ENCODE measurements at places on chromosomes 4 and X.

- DNase-seq, result no peak
Measured at GRCh38 chr4:41425650-41426049, 112.3 kb upstream of the LIMCH1 start.

DNA sequence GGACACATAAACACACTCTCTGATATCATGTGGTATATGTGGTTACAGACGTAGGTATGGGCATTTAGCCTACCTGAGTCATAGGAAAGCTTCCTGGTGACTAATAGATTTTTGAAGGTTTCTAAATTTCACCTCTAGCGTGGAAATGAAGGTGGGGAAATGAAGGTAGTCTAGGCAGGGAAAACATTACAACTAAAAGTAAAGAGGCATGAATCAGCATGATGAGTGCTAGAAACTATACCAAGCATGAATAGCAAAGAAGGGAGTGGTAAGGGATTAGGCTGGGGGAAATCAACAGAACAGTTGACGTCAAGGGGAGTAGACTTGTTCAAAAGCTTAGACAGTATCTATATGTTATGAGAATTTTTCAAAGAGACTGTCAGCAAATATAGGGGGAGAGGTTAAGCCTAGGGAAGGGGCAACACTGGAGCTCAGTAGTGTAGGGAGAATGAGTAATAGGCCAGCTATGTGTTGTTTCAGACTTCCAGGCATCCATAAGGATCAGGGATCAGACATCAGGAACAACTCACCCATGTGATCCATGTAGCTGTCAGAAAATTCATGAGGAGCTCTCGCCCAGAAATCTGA, 279.3 kb upstream of the DIPK2B start:
- peak; percentile 24 for DNase-seq

DNA sequence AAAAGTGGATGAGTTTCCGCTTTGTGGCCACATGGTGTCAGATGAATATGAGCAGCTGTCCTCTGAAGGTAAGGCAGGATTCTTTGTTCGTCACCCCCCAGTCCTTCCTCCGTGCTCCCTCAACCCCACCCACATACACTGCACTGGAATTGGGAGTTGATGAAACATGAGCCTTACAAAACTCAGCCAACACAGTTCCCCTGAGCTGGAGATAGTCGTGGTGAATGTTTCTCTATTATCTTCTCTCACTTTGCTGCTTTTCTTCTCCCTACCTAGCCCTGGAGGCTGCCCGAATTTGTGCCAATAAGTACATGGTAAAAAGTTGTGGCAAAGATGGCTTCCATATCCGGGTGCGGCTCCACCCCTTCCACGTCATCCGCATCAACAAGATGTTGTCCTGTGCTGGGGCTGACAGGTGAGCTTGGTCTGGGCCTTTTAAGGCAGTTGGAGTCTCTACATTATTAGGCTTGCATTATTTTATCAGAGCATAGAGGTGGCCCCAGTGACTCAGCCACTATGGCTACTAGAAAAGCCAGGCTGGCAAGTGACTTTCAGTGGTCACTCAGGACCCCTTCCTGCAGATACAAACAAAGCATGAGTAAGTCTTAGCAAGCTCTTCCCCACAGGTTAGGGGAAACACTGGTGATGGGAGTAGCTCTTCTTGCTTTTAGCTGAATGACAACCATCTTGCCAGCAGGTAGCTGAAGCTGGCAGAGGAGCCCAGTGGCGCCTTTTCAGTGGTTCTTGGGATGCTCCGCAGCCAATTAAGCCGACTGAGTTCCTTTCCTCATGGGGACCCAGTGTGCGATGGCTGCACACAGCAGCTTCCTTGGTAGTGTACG, 1.6 kb downstream of the RPL10 start:
- no peak for DNase-seq

DNA sequence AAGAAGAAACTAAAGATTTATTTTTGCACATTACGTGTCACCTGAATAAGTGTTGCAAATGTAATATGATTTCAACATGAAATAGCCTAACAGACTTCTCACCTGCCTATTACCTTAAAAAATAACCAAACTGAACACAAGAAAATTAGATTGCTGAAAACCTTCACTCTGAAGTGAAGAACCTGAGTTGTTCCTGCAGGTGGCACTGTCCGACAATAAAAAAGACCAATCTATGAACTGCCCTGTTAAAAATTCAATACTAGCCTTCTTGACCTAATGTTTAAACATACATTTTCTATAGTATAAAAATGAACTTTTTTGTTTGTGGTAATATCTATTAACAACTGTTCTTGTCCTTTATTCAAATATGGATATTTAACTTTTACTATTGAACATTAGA, 69.2 kb upstream of the PNPLA4 start:
- peak; percentile 25 for DNase-seq

GRCh38 chr4:102259081-102259480, 86.2 kb downstream of the SLC39A8 start:
- DNase-seq, result no peak

- peak; percentile 47 for DNase-seq
Measured at GRCh38 chrX:31038575-31039326, 33.1 kb downstream of the FTHL17 start.

- DNase-seq, result no peak
Measured at GRCh38 chr4:88366460-88366859, 12.2 kb upstream of the HERC6 start.

- DNase-seq, result no peak
Measured at GRCh38 chr4:11281720-11282119, 147.0 kb downstream of the HS3ST1 start.

DNA sequence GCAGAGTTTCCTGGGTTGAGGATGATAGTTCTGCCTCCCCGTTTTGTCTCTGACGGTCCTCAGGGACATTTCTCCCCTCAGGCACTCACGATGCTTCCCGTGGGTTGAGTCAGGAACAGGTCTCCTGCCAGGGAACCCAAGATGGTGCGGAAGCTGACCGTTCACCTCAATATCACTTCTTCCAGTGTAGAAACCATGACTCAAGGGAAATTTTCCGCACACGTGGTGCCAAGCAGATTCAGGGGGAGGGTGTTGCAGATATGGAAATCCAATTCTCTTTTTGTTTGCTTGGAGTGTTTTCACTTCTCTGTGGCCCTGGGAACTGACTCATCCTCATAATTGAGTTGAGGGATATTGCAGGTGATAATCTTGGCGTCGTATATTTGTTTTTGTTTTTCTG, 46.7 kb downstream of the CXorf49B start:
- DNase-seq, result no peak

- DNase-seq, result no peak
Measured at GRCh38 chr4:56086561-56086960, 137.8 kb downstream of the CEP135 start.

DNA sequence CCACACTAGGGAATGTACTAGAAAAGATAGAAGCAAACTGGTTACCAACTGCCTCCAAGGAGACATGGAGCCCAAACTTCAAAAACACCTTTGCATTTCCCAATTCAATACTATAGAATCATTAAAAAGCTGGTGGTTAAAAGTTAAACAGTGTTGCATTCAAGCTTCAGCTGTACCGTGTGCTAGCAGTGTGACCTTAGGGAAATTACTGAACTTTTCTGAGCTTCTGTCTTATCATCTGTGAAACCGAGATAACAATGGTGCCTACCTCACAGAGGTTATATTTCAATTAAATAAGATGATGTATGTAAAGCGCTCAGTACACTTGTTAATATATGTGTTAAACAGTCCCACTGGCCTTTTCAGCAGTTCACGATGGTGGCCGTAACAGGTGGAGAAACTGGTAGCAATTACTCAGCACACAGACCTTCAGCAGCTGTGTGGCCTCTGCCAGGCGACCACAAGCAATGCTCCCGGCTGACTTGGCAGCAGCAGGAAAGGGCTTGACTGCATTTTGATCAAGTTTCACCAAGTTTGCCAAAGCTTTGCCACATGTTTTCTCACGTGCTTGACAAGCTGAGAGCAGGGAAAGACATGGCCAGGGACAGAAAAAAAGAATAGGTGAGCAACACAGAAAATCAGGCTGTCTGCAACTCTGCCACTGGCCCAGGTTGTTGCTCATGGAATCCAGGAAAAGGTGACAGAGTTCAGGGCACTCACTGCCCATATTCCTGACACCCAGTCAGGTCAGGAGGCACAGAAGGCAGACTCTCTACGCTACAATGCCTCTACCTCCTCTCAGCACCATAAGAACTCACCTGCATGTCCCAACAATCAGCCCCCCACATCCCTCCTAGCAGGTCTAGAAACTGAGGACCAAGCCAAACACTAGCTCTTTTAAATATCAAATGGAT, 72.1 kb downstream of the PARM1 start:
- no peak for DNase-seq

GRCh38 chr4:128517096-128517738, 229.6 kb upstream of the PGRMC2 start:
- peak; percentile 23 for DNase-seq

DNA sequence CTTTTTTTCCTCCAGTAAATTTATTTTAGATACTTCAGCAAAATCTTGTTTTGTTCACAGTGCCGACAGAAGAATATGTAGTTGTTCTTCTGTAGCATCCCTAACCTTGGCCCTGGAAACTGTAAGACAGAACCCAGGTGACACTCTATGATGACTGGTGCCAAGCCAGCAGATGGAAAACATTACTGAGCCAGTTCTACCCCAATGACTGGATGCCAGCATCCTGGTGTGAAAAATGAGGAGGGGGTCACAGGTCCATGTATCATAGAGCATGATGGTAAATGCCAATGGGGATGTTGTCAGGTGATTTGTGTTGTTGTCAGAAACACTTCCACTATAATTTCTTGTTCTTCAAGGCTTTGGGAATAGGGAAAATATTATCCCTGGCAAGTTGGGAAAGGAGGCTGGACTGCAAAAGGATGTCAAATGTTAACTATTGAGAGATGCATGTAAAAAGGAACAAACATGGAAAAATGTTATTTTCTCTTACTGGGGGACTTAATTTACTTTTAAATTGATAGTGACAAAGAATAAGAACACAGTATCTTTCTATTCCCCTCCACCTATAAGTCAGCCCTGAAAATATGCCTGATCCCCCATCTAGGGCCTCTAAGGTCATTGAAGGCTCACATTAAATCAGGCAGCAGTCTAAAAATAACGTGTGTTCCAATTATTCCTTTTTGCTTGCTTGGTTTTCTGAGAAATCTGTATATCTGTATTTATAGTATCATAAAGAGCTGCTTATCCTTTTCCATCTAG, 159.8 kb downstream of the RASL11B start:
- no peak for DNase-seq

GRCh38 chrX:84339507-84340364, 151.7 kb upstream of the RPS6KA6 start:
- no peak for DNase-seq

DNA sequence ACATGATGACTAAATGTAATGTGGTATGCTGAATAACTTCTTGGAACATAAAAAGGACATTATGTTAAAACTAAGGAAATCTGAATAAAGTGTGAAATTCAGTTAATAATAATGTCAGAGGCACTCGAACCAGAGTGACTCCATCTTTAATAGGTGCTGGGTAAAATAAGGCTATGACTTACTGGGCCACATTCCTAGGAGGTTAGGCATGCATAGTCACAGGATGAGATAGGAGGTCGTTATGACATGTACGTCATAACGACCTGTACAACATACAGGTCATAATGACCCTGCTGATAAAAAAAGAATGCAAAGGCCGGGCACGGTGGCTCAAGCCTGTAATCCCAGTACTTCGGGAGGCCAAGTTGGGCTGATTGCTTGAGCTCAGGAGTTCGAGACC, 28.9 kb upstream of the OPHN1 start:
- no peak for DNase-seq

- no peak for DNase-seq
Measured at GRCh38 chr4:106695501-106696262, 327.1 kb upstream of the GIMD1 start.

- no peak for DNase-seq
Measured at GRCh38 chr4:159367781-159368080, 264.9 kb downstream of the RAPGEF2 start.

DNA sequence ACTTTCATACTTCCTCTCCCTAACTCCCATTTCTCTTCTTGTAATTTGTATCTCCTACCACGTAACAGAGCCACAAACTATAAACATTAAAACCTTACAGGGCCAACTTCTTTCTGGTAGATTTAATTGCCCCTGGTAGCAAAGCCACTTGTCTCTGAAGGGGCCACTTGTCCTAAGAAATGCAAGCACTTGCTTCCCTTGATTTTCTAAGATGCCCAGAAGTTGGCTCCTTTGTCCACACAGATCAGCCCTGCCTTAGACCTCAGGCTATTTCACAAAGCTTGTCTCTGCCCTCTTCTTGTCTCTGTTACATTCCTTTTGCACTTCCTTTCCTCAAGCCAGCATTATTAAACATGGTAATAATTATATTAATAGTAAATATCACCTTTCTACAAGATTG, 80.6 kb upstream of the CXXC4 start:
- DNase-seq, result no peak

DNA sequence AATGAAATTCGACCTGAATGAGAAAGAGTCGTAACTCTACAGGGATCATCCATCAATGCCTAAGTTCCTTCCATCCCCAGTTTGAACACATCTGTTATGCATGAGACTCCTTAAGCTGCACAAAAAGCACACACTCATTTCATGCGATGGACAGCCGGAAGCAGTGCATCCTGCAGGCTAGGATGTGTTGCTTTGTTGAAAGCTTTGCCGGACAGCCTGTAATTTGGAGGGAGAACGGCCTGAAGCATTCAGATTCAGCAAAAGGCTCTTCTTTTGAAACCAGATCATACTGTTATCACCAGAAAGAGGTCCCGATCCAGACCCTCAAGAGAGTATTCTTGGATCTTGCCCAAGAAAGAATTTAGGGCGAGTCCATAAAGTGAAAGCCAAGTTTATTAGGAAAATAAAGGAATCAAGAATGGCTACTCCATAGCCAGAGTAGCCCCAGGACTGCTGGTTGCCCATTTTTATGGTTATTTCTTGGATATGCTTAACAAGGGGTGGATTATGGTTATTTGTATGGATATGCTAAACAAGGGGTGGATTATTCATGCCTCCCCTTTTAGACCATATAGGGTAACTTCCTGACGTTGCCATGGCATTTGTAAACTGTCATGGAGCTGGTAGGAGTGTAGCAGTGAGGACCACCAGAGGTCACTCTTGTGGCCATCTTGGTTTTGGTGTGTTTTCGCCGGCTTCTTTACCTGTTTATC, 48.1 kb upstream of the DHRSX start:
- DNase-seq, result no peak

DNA sequence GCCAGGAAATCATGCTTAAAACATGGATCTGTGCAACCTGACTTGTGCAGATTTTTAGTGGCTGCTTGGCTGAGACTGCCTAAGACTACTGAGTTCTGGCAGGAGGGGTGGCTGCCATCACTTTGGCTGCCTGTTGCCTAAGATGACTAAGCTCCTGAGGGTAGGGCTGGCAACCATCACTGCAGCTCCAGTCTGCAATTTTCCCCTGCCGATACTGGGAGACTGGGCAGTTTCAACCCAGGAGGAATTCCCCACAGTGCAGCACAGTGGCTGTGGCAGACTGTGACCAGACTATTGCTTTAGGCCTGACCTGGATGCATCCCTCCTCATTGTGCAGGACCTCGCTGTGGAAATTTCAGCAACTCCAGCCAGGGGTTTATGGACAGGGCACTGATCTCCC, 544.9 kb downstream of the ANKRD50 start:
- DNase-seq, result peak; percentile 44

DNA sequence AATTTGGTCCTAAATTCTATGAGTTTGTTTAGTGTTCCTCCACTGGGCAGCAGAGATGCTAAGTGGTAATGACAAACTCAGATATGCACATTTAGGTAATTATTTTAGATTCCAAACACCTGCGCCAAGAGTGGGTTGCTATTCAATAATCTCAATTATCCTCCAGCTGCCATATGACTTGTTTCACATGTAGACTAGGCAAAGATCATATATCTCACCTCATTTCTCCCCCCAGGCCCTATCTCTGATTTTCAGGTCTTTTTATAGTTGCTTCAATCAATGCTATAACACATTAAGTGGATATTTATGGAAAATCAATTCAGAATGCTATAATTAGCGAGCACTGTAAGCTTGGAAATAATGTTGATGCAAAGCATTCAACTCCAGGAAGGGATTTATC, 217.6 kb downstream of the KCTD8 start:
- no peak for DNase-seq

Measured in GM03348 (cell line).